ENCODE measurements at places on chromosomes 7 and 10. TPM values are rescaled to one million over a fixed set of nuclear protein-coding genes. Genes with fewer than 3 reads are reported as not detected.

DNA sequence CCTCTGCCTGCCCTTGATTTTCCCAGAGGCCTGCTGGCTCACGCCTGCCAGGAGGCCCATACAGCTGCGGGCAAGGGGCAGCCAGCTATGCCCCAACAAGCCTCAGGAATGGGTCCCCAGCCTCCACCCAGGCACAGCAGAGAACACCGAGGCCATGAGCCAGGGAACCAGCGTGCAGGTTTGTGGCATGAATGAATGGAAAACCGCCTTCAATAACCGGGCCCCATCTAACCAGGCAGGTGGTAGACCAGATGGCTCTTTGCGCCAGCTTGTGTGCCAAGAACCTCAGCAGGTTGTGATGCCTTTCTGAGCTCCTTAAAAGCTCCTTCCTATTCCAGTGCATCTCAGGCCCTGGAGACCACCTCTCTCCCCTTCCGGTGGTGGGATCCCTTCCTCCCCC, 50.2 kb downstream of the ELFN1 start:
- DNase-seq: no peak

CXCL12 gene
- polyA plus RNA-seq: 233 TPM

- DNase-seq: no peak
Measured at GRCh38 chr10:72685264-72685921, 6.5 kb upstream of the MCU start.

DNA sequence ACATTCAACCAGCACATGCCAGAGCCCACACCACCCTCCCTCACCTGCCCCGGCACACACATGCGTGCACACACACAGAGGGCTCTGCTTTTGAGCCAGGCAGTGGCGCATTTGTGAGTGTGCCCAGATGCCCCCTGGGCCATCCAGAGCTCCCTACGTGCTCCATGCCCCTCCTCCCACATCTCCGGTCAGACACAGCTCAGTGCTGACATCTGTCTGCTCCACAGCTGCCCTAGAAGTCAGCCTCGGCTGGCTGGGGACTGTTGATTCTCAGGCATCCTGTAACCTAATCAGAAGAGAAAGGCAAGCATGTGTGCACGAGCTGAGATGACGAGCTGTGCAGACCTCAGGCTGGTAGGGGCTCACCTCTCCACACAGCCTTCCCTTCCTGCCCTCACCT, 135.1 kb downstream of the ZMIZ1 start:
- DNase-seq: no peak

LBX1 gene
- polyA plus RNA-seq: 0.33 TPM

ADAM12 gene
- 11.4 TPM for polyA plus RNA-seq

DNA sequence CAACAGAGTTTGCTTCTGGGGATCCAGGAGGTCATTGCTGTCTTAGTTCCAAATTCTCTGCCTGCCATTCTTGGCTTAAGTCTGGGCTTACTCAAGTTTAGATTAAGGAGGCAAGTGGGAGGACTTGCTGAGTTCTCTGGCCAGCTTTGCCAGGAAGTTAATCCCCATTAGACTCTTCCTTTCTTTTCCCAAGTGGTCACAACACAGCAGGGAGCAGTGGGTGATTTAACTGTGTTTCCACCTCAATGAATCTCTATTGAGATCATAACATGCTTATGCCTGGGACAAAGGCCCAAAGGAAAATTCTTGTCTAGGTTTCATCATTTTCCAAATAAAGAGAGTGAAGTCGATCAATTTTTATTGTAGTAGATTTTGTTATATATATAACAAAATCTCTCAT, 1159.6 kb downstream of the SORCS3 start:
- DNase-seq: no peak

DNA sequence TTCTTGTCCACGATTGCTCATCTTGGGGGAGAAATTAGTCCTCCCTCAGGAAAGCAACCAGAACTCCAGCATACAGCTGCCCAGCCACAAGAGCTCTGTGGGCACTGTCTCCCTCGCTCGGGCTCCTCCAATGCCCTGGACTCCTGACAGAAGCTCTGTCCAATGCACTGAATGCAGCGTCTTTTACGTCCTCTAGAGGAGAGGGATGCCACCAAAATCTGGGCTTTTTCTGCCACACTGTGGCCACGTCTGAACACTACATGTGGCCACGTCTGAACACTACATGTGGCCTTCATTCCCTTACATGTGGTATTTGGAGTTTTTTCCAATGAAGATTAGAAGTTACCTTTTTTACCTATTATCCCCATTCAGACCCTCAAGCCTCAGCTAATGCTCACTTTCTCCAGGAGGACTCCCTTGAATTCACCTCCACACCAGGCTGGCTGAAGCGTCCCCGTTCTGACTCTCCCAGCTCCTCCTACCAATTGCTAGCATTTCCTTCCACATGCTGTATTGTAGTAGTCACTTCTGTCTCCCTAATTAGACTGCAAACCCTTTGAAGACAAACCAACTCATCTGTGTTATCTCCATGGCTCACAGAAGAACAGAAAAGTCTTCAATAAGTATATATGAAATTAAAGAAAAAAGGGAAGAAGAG, 134.3 kb upstream of the PDE1C start:
- peak; percentile 43 for DNase-seq

GRCh38 chr10:7532723-7533498, 122.1 kb upstream of the SFMBT2 start:
- no peak for DNase-seq

- no peak for DNase-seq
Measured at GRCh38 chr7:127803626-127804025, 151.6 kb downstream of the SND1 start.
